Stimulated activated CD4-positive, alpha-beta T cell treated with anti-CD3 and anti-CD28 coated beads, TNF-alpha, amount 100 ng/mL, for 4 hours (primary cell): ENCODE measurements at places on chromosomes 16 and 17.

GRCh38 chr17:66560691-66561090, 258.3 kb downstream of the PRKCA start:
- no peak for DNase-seq

DNA sequence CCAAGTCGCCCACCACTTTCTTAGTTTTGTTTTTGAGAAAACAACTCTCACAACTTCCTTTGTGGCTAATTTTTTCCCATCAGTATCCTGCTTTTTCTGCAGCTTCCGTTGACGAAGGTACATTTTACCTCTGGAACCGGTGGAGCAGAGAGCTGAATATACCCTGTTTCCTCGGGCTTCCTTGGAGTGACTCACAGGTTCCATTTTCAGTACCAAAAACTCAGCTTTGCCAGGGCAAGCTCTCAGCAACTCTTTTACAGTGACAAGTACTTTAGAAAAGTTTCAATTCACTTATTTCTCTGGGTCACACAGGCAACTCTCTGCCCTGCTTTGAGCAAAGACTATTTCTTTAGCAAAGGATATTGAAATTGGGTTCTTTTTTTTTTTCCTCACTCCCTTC, 318.9 kb downstream of the SNX29 start:
- no peak for DNase-seq

GRCh38 chr17:74128456-74129211, 74.8 kb upstream of the RPL38 start:
- DNase-seq = no peak

DNA sequence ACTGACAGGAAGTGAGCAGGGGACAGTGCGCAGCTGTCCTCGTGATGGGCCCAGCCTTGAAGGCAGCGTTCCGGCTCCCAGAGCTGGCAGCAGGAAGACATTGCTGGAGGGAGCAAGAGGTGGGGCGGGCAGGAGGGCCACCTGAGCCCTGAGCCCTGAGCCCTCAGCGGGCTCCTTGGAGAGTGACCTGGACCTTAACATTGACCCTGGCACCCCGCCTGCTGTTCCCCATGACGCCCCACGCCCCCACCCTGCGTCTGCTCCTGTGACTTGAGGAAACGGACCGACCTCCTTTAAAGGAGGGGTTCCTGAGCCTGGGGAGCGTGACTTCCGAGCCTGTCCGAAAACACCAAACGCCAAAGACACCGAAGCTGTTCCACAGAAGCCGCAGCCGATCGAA, 25.1 kb upstream of the ENPP7 start:
- DNase-seq = no peak

GRCh38 chr16:79264237-79265109, 336.1 kb downstream of the MAF start:
- DNase-seq = no peak

DNA sequence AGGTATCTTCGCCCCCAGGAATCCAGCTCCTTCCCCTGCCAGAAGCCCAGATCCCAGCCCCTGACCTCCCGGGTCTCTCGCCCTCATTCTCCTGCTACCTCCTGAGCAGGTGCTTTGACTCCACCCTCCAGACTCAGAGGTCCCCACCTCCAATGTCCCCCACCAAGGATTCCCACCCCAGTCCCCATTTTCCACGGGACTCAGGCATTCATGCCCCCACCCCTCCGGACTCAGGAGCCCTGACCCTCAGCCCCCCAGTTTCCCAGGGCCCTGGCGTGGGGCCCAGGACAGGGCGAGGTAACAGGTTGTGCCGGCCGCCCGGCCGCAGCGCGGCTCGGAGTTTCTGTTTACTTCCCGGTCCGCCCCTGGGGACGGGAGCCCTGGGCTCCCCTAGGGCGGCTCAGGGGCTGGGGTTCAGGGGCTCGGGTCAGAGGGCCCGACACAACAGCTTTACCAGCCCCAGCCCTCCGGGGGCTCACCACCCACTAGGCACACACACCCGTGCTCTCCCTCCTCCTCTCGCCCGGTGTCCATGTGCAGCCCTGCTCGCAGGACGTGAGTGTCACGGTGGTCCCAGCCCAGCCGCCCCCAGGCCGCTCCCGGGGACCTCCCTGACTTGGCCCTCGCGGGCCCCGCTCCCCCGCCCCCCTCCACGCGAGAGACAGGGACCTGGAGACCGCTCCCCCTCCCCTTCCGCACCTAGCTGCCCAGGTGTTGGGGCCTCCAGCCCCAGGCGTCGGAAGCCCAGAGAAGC, 595 bp downstream of the BICDL2 start:
- no peak for DNase-seq

DNA sequence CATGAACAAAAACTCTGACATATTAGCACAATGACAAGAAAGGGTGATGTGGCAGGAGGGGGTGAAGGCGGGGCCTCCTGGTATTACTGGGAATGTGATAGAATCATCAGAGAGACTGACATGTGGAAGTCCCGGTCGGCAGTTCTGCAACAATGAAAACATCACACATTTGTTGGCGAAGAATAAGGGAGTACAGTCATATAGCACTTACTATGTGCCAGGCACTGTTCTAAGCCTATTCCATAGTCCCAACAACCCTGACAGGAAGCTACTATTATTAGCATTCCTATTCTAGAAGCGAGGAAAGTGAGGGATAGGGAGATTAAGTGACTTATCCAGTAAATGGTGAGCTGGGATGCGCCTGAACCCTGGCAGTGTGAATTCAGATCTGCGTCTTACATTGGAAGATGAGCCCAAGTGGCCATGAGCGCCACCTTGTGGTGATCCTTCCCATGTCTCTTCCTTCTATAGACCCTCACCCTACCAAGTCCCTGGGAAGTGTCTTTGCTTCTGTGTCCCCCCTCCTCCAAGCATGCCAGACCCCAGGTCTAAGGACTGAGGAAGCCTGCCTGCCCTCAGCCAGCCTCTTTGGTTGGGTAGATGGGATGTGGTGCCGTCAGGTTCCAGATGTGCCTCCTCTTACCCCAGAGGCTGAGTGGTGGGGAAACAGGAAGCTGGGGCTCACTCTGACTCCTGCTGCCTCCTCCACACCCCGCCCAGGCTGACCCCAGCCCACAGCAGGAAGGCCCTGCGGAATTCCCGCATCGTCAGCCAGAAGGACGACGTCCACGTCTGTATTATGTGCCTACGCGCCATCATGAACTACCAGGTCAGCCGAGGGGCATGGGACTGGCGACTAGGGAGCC, 14.0 kb downstream of the FMNL1 start:
- DNase-seq = no peak

DNA sequence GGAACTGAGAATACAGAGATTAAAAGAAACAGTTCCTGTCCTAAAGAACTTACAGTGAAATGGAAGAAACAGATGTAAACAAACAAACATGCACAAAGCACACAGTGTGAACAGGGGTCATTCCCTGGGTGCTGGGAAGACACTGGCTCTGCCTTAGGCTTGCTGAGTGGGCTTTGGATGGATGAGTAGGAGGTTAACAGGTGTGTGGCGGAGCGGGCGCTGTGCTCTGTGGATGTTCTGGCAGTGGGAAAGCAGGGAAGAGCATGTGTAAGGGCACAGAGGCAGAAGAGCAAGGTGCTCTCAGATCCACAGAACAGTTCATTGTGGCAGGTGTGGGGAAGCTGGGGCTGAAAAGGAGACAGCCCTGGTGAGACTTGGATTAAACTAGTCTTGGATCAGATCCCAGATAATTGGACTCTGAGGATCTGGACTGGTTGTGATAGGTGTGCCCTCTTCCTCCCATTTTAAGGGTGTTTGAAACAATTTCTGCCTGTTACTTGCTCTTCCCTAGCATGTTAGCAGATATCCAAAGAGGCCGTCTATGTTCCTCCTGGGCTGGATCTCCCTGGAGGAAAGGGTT, 8.1 kb downstream of the HROB start:
- no peak for DNase-seq

DNA sequence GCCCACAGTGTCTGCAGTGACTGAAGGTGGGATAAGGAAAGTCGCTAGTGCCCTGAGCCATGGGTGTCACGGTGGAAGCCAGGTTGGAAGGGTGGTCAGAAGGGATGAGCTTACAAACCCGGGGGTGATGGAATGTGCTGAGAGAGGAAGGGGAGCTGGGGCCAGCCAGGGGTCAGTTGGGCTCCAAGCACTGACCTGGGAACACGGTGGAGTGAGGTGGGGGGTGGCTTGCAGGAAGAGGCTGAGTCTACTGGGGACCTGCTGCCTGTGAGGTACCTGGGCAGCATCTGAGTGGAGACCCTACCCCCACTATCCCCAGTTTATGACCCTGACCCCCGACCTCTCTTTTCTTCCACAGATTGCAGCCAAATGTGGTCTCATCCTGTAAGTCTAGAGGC, 3.1 kb downstream of the TMEM92 start:
- no peak for DNase-seq

- no peak for DNase-seq
Observed at GRCh38 chr17:12672947-12673346, 7.3 kb downstream of the MYOCD start.

GRCh38 chr17:51279183-51279582, 18.8 kb downstream of the UTP18 start:
- no peak for DNase-seq

DNA sequence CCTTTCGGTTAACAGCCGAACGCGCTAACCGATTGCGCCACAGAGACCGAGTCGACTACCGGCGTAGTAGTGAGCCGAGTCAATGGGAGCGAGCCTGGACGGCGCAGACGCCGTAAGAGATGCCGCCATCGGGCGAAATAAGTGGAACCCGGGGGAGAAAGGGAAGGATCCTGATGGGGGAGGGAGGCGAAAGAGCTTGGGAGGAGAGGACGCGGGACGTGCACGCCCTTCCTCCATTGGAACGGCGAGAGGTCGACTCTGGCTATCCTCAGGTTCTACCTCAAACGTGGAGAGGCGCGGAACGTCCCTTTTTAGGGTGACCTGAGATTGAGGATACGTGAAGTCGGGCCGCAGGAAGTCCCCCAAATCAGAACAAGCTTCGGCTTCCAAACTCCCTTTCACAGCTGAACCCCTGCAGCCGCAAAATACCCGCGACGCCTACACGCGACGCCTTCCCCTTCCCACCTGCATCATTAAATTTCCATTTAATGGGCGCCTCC, 683 bp upstream of the PSMB3 start:
- peak; percentile 71 for DNase-seq

DNA sequence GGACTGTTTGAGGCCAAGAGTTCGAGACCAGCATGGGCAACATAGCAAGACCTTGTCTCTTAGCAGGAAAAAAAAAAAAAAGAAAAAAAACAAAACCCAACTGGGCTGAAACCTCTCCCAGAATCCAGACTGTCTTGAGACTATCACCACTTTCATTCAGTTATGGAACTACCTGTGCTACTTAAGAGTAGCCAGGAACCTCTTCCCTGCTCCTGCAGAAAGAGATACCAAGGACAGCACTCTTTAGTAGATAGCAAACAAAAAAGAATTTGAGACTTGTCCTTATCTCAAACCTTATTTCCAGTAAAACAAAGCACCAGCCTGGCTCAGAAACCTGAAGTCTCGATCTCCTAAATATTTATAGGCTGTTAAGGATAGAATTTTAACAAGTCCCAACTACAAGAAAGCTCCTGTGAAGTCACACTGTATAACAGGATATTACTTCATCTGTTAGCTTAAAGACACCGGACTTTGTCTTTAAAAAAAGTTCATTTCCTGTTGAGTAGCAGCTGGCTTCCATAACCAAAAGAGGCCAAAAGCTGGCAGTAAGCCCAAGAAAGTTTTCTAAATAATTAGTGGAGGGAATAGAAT, 5.1 kb downstream of the CDR2 start:
- DNase-seq = no peak

DNA sequence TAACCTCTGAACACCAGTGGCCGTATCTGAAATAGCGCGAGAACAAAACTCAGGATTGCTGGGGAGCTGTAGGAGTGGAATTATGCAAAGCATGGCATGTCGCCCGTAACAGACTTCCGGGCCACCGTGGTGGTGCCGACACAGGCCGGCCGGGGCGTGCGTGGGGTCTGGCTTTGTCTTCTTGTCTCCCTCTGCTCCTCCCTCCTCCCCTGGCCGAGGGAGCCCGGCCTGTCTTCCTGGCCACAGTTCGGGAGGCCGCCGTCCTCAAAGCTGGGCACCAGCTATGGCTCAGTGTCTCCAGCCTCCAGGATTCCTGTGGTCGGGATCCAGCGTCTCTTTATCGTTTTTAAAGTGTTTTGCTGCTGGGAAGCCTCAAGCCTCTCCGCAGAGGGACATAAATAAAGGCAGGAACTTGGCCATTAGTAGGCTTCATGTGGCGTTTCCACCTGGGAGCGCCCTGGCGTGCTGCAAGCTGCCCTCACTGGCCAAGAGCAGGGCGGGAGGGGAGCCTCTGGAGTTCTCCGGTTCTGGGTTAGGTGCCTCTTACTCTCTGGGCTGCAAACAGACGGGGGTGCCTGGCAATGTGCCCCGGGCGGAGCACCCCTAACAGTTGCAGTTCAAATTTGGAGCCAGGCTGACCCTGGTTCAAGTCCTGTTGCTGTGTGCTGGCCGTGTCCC, 22.0 kb upstream of the NPTX1 start:
- no peak for DNase-seq

DNA sequence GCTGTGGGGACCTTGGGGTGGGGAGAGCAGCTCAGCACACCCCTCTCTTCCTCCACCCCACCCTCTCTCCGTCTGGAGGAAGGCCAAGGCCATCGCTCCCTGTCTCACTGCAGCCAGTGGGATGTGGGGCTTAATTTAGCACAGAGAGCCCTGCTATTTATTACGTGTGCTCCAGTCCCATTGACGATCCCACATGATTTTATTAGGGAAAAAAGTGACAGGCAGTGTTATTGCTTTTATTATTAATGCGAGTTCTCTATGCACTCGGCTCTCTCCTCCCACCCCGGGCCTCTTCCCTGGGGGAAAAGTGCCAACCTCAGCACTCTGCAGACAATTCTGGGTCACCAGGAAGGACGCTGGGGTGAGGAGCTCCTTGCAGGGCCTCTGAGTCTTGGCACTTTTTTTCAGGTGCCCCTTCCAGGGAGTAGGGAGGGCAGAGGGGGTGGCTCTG, 57.3 kb downstream of the MGAT5B start:
- no peak for DNase-seq

GRCh38 chr17:19410875-19411620, at the start of gene RNF112:
TSS of gene RNF112 (plus strand) at chr17:19411232. CDS start at chr17:19411409, 177 bp downstream.
- no peak for DNase-seq

- DNase-seq = no peak
Observed at GRCh38 chr17:17200831-17201230, 5.3 kb downstream of the PLD6 start.

DNA sequence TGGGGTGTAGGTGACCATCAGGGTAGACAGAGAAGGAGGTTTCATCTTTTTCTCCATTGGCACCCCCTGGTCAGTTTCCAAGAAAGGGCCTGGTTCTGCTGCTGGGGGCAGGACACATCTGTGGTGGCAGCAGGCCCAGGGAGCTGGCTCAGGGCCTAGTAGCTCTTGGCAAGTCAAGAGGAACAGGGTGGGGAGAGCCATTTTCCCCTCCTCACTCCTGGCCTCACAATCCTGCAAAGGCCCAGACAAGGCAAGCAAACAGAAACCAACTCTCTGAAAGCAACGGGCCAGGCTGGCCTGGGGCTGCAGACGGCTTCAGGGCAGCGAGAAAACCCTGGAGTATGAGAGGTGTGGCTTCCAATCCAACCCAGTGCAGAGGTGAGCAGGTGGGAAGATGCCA, 192.9 kb upstream of the DYNLRB2 start:
- DNase-seq = no peak

DNA sequence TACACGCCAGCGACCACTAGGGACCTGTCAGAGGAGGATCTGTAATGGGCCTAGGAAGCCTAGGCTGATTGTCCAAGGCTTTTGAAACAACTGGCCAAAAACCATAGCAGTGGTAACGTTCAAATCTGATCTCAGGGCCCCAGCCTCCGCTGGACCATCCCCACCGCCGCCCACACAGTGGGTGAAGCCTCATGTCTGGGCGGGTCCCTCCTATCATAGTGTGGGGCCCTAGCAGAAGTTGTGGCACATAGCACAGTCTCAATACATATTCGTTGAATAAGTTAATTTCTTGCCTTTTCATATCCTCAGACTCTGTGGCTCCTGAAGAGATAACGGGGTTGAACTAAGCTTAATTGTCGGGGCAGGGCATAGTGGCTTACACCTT, 818 bp downstream of the DPH1 start:
- no peak for DNase-seq
